ENCODE measurements at places on chromosomes 1 and 21.

GRCh38 chr21:28794371-28794851 is 198.3 kb downstream of the LTN1 start:
- DNase-seq, result no peak

DNA sequence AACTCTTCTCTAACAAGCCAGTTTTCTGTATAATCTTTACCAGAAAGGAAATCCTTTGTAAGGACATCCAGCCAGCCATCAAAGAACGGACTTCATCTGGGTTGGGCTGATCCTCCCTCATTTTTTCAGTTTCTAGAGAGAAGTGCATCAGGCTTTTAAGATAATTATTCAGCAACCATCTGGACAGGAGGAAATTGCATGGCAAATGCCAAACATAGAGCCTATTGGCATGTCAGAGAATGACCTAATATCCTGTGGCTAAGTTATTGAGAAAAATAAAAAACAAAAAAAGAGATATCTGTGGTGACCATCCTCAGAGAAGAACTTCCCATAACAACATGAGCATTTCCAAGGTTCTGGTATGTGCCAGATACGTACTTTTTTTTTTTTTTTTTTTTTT is 74.9 kb upstream of the BEND5 start:
- DNase-seq, result no peak

DNA sequence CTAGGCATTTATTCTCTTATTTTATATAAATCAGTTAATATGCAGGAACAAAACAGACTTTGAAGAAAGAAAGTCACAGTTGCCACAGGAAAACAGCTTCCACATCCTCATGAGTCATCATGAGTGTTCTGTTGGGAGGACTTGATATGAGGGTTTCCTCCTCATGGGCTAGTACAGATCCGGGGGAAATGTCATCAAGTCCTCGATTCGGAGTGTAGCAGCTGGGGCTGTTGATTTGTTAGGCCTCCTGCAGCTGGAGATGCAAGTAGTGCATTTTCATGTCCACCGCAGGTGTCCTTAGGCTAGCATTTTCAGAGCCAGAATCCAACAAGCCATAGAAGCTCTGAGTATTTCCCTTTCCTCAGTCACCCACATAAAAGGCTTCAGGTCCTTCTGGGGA is 36.7 kb downstream of the ADAM30 start:
- DNase-seq, result no peak

- no peak for DNase-seq
Observed at GRCh38 chr1:6971699-6972098, 186.4 kb downstream of the CAMTA1 start.

GRCh38 chr1:75305061-75305460 is 170.9 kb downstream of the LHX8 start:
- no peak for DNase-seq

DNA sequence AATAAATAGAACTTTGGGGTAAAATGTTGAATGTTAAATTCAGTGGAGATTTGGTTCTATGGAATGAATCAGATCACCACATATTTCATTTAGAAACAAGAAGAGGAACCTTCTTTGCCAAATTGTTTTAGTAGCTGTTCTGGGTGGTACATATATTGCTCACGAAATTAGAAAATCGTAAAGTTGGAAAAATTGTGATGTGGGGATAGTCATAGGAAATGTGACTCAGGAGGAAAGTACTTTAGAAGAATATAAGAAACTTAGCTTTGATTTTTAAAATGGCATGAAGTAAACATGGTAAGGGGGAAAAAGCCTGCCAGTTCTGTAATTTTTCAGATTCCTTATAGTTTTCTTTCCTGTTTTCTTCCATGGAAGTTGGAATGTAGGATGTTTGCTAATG is 27.4 kb downstream of the RRP15 start:
- DNase-seq, result no peak

DNA sequence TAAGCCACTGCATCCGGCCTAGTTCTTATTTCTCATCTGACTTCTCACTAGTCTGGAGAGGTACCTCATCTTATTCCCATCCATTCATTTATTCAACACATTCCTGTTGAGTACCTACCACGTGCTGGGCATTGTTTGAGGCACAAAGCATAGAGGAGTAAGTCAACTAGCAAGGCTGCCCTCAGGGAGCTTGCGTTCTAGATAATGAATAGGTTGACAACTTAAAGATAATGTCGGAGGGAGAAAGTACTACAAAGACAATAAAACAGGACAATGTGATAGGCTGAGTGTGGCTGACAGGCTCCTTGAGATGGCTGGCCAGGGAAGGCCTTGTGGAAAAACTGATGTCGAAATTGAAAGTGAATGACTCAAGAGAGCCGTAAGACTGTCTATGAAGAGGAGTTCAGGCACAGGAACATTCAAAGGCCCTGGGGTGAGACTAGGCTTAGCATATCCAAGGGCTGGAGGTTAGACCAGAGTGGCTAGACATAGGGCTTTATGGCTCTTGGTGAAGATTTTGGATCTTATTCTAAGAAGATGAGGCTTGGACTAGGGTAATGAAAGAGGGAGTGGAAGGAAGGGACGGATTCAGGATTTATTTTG is 18.3 kb downstream of the SPATA21 start:
- DNase-seq, result no peak
